ENCODE measurements at places on chromosomes 5 and 9. TPM values are rescaled to one million over a fixed set of nuclear protein-coding genes. Genes with fewer than 3 reads are reported as not detected.

DNA sequence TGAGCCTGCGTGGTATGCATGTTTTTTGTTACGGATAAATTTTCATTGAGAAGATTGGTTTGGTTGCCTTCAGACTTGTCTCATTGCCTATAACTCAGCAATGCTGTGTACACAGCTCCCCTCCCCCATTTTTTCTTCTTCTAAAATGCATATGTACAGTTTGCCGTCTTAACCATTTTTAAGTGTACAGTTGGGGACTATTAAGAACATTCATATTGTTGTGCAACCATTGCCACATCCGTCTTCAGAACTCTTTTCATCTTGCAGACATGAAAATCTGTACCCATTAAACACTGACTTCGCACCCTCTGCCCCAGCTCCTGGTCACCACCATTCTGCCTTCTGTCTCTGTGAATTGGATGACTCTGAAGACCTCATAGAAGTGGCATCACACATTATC lies 6.2 kb downstream of the EXOC3 start:
- DNase-seq: no peak
- peaks cover 6% of the 10 kb centered on the region for H3K27me3 ChIP-seq
- peaks cover 25% of the 10 kb centered on the region for H3K4me1 ChIP-seq
- H3K4me3 ChIP-seq: peak overlapping the region; percentile 52

GRCh38 chr5:32720300-32720699 lies 9.2 kb downstream of the NPR3 start:
- no peak for DNase-seq
- H3K4me1 ChIP-seq: no peaks in the 10 kb centered on the region
- H3K4me3 ChIP-seq: no peak overlapping the region
- H3K27me3 ChIP-seq: peaks cover 2% of the 10 kb centered on the region
- H3K36me3 ChIP-seq: peaks cover 38% of the 10 kb centered on the region

- no peaks in the 10 kb centered on the region for H3K36me3 ChIP-seq
- peaks cover 11% of the 10 kb centered on the region for H3K4me1 ChIP-seq
- H3K27me3 ChIP-seq: no peaks in the 10 kb centered on the region
- H3K27ac ChIP-seq: peak overlapping the region; percentile 95
Measured at GRCh38 chr9:31336386-31336785, 1048.1 kb upstream of the ACO1 start.

GRCh38 chr5:20028506-20028905 lies 40.5 kb upstream of the CDH18 start:
- no peaks in the 10 kb centered on the region for H3K27me3 ChIP-seq
- no peaks in the 10 kb centered on the region for H3K36me3 ChIP-seq
- no peak overlapping the region for H3K4me3 ChIP-seq
- DNase-seq: no peak
- H3K4me1 ChIP-seq: no peaks in the 10 kb centered on the region
- no peak overlapping the region for H3K27ac ChIP-seq

DNA sequence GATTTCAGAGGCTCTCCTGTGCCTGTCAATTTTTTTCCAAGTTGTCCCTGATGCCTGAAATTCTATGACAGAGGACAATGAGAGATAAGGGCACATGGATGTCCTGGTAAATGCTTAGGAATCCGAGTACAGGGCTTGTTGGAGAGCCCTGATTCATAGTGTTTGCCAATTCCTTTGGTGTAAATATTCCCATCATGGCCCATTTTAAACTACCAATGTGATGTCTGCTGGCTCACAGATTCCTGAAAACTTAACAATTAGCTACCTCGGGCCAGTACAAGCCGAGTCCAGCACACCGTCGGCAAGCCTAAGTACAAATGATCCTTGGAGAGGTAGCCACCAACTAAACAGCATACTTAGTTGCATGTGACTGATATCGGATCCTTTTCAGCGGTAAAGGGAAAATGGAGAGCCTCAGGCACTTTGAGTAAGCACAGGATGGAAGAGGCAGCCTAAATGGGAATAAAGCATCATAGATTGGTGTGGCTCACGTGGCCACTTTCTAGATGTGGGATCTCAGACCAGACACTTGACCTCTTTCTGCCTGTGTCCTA lies 3.6 kb downstream of the ITK start:
- H3K4me3 ChIP-seq: no peak overlapping the region
- no peak for DNase-seq
- H3K27me3 ChIP-seq: no peaks in the 10 kb centered on the region
- H3K4me1 ChIP-seq: no peaks in the 10 kb centered on the region
- H3K27ac ChIP-seq: no peak overlapping the region
- no peaks in the 10 kb centered on the region for H3K36me3 ChIP-seq

DNA sequence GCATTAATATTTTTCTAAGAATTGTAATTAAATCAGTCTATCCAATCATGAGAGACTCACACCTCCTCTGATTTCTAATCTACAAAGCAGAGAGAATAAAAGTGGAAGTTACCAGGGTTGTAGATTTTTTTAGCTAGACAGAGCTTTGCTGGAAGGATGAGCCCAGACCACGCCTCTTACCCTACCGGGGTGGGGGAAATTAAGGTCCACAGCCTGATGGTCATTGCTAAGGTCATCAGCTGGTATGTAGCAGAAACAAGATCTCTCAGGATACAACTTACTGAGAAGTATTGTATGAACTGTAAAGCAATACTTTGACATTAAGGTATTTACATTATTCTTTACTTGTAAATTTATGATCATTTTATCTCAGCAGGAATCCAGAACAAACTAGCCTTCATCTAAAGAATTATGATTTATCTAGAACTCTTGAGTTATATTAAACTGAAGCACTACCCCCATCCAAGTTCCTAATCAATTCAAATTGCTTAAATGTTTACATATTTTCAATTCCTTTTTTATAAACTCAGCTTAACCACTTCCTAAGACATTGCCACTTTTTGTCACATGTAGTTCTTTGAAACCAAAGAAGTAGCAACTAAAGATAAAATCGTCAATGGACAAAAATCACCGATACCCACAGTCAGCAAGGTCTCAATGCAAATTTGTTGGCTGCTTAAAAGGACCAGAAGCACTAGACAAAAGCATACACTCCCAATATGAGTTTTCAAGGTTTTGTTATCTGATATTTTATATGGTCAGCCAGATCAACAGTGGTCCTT lies 225.8 kb upstream of the DAPK1 start:
- H3K4me1 ChIP-seq: peaks cover 23% of the 10 kb centered on the region
- no peak overlapping the region for H3K27ac ChIP-seq
- no peak for DNase-seq
- H3K27me3 ChIP-seq: peaks cover 2% of the 10 kb centered on the region
- H3K4me3 ChIP-seq: no peak overlapping the region

DNA sequence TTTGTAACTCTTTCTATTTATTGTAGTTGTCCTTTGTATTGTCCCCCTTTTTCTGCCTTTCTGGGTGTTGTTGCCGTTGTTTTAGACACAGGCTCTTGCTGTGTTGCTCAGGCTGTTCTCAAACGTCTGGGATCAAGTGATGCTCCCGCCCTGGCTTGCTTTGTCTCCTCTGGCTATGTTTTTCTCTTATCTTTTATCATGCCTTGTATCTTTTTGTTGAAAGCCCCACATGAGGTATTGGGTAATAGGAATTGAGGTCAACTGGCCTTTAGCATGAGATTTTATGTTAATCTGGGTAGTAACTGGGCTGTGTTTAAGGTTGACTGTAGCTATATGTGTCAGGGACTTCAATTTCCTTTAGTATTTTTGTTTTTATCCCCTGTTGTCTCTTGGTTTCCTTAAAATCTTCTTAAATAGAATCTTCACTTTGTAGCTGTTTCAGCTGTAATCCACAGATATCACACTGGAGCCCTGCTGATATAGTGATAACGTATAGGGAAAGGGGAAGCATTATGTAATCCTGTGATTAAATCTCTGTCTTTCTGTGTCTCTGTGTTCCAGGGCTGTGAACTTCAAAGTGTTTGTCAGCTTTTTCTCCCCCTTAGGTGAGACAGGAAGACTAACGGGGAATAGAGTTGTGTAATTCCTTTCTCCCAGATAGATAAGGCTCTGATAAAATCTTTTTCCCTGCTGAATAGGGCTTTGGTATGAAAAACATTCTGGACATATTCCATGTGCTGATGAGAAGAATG lies 25.9 kb upstream of the CACNA1B start:
- H3K36me3 ChIP-seq: peaks cover 4% of the 10 kb centered on the region
- DNase-seq: no peak
- H3K4me1 ChIP-seq: peaks cover 6% of the 10 kb centered on the region
- no peak overlapping the region for H3K4me3 ChIP-seq
- H3K27ac ChIP-seq: no peak overlapping the region

DNA sequence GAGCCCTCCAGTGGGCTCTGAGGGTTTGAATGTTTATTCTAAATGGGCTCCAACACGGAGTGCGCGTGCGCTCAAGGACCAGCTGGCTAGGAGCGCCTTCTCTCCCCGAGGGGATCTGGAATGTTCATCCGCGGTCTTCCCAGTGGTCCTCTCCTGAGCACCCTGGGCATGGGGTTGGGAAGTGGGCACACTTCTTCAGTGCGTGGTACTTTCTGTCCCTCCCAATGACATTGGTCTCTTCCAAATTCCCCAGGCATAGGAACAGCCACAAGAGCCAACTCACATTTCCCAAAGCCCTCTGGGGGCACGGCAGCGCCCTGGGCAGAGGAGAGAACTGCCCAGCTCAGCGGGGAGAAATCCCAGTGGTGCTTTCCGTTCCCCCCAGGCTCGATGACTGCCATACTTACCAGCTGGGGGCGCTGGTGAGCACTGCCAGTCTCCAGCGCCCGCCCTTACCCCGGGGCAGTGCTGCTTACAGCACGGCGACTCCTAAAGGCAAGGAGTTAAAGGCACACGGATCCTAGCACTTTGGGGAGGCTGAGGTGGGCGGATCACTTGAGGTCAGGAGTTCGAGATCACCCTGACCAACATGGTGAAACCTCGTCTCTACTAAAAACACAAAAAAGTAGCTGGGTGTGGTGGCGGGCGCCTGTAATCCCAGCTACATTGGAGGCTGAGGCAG lies 29.9 kb upstream of the OBP2B start:
- no peaks in the 10 kb centered on the region for H3K36me3 ChIP-seq
- H3K4me1 ChIP-seq: peaks cover 21% of the 10 kb centered on the region
- H3K4me3 ChIP-seq: peak overlapping the region; percentile 79
- peak; percentile 82 for DNase-seq
- peak overlapping the region; percentile 77 for H3K27ac ChIP-seq
- peaks cover 6% of the 10 kb centered on the region for H3K27me3 ChIP-seq

DNA sequence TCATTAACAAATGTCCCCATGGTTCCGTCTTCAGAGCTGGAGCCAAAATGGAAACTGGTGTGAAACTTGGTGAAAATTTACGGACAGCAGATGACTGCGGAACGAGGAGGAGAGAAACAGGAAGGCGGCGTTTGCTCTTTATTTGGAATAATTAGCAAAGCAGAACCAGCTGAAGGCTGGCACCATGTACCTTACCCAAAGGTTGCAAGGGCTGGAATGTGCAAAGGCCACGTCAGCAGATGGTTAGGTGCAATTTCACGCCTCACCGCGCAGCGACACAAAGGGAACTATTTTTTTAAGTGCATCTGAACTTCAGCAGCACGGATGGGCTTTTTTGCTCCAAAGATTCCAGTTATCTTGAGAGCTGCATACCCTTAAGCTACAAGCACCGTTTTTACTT lies 127.4 kb downstream of the COL23A1 start:
- no peak for DNase-seq
- no peak overlapping the region for H3K27ac ChIP-seq
- H3K4me3 ChIP-seq: no peak overlapping the region
- H3K36me3 ChIP-seq: peaks cover 8% of the 10 kb centered on the region

- no peak overlapping the region for H3K4me3 ChIP-seq
- no peak for DNase-seq
- no peaks in the 10 kb centered on the region for H3K36me3 ChIP-seq
- H3K27me3 ChIP-seq: peaks cover 1% of the 10 kb centered on the region
- H3K27ac ChIP-seq: no peak overlapping the region
- H3K4me1 ChIP-seq: peaks cover 4% of the 10 kb centered on the region
Measured at GRCh38 chr5:85000671-85001070, 616.0 kb upstream of the EDIL3 start.

DNA sequence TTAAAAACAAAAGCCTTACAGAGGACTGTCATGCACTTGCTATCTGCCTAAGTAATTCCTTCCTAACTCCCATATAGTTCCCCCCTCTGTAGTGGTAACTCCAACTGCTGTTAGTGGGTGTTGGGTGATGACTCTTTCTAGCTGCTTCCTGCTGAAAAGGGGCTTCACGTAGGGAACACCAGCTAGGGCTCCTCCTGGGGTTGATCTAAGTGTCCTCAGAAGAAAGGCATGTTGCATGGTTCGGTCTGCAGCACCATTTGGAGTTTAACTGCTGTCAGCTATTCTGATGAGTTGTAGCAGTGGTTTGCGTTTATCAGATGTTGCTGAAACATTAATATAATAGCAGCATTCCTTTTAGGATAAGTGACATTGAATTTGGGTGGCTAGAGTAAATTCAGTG lies 281.9 kb upstream of the TUSC1 start:
- H3K4me3 ChIP-seq: no peak overlapping the region
- H3K36me3 ChIP-seq: no peaks in the 10 kb centered on the region
- DNase-seq: no peak
- no peaks in the 10 kb centered on the region for H3K4me1 ChIP-seq
- peaks cover 1% of the 10 kb centered on the region for H3K27me3 ChIP-seq
- H3K27ac ChIP-seq: no peak overlapping the region

- no peaks in the 10 kb centered on the region for H3K4me1 ChIP-seq
- no peak overlapping the region for H3K27ac ChIP-seq
- H3K27me3 ChIP-seq: no peaks in the 10 kb centered on the region
- H3K36me3 ChIP-seq: no peaks in the 10 kb centered on the region
- no peak overlapping the region for H3K4me3 ChIP-seq
Measured at GRCh38 chr5:168851902-168852321, 272.7 kb upstream of the PANK3 start.

- H3K27me3 ChIP-seq: peaks cover 10% of the 10 kb centered on the region
- peaks cover 21% of the 10 kb centered on the region for H3K36me3 ChIP-seq
- no peak for DNase-seq
- peaks cover 65% of the 10 kb centered on the region for H3K4me1 ChIP-seq
- H3K4me3 ChIP-seq: no peak overlapping the region
Measured at GRCh38 chr9:127557466-127557869, 54.6 kb upstream of the STXBP1 start.

DNA sequence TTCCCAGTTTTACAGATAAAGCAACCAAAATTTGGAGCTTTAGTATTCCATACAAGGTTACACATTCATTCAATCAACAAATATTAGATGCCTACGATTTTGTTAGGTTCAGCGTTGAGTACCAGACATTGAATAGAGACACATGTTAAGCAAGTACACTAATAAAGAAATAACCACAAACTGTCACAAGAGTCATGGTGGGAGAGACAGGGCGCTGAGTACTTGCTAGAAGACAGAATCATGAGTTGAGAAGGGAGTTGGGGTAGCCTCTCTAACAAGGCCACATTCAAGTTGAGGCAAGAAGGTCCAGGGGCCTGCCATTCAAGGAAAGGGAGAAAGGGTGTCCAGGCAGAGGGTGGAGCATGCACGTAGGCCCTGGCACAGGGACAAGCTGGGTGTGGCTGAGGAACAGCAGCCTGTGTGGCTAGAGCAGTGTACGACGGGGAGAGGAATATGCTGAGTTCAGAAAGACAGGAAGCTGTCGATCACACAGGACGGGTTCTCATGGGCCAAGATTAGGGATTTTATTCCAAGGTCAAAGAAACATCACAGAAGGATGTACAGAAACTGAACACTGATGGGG lies 17.0 kb downstream of the CDK5RAP2 start:
- H3K36me3 ChIP-seq: peaks cover 34% of the 10 kb centered on the region
- H3K27me3 ChIP-seq: peaks cover 6% of the 10 kb centered on the region
- peaks cover 11% of the 10 kb centered on the region for H3K4me1 ChIP-seq
- H3K4me3 ChIP-seq: no peak overlapping the region
- no peak overlapping the region for H3K27ac ChIP-seq

The SLC34A3 gene
- total RNA-seq: not detected

The CER1 gene
- total RNA-seq: 5.2 TPM

The CFAP90 gene
- total RNA-seq: not detected

The MUSK gene
- not detected for total RNA-seq

The SLC22A4 gene
- total RNA-seq: 0.13 TPM

The TSSK1B gene
- not detected for total RNA-seq
